ENCODE measurements at places on chromosomes 6 and 20. TPM values are rescaled to one million over a fixed set of nuclear protein-coding genes. Genes with fewer than 3 reads are reported as not detected.

The SAMD3 gene
- total RNA-seq, result not detected

The LCA5 gene
- 0.37 TPM for total RNA-seq

The HM13 gene
- 38.4 TPM for total RNA-seq

The PROKR2 gene
- total RNA-seq, result not detected

The BRD2 gene
- 116 TPM for total RNA-seq

The JPH2 gene
- total RNA-seq, result 9.8 TPM

The DYNLT2 gene
- total RNA-seq, result 7.5 TPM

The CRISP3 gene
- total RNA-seq, result not detected

The THBD gene
- 18.1 TPM for total RNA-seq

The PRR18 gene
- total RNA-seq, result not detected

The MAP7 gene
- 40.6 TPM for total RNA-seq

The PACSIN1 gene
- not detected for total RNA-seq

The SPEF1 gene
- total RNA-seq, result not detected

The LIME1 gene
- total RNA-seq, result 24.4 TPM

The SEL1L2 gene
- not detected for total RNA-seq

The OXT gene
- total RNA-seq, result not detected

The RBPJL gene
- not detected for total RNA-seq

The CALHM5 gene
- 0.64 TPM for total RNA-seq

The ACAT2 gene
- total RNA-seq, result 8.2 TPM

The FOXS1 gene
- not detected for total RNA-seq

The OLIG3 gene
- not detected for total RNA-seq

Measured in transverse colon (tissue), 4 donors.